ENCODE measurements at places on chromosomes 5 and 9.
A peak's percentile ranks its signal among the peaks of the same experiment; 100 is the strongest.

DNA sequence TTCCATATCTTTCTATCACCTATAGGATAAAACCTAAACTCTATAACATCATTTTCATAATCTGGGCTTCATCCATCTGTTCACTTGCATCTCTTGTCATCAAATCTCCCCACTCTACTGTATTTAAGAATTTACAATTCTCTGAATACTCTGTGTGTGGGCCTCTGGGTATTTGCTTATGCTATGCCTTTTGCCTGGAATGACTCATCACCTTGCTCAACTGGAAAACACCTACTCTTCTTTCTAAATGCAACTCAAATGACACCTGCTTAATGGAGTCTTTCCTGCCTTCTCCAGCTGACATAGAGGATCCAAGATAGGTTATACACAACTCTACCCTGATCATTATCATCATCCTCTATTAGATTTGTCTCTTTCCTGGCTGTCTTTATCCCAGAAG lies 421.7 kb downstream of the SPATA31D1 start:
- peak; percentile 13 for DNase-seq

GRCh38 chr5:666816-667498 lies 26.2 kb downstream of the TPPP start:
- no peak for DNase-seq

DNA sequence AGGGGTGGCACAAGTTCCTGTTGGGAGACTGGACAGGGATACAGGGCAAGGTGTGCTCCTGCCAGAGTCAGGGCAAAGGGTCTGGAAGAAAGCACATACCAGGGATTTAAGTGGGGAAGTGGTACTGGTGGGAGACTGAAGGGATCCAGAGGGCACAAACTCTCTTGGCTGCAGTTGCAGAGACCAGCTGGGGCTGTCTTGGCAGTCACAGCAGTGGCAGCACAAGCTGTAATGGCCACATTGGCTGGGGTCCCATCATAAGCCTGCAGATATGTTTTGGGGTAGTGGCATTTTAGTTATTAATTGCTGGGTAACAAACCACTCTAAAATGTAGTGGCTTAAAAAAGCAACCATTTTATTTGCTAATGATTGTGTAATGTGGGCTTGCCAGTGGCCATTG lies 492.2 kb downstream of the ENC1 start:
- DNase-seq, result no peak

DNA sequence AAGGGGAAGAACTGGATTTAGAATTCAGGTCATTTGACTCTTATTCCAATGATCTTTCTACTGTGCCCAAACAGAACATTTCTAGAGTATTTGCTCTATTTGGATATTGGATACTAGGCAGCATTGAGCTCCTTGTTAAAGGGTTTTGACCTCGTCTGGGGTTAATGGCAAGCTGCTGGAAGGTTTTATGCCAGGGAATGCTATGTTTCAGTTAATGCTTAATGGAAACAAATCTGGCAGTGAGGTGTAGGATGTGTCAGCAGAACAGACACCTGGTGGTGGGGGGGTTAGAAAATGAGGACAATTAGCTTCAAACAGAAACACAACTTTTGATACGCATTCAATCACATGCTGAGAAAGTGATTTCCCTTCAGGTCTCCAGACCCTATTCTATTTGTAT lies 51.5 kb downstream of the AGXT2 start:
- DNase-seq, result no peak

DNA sequence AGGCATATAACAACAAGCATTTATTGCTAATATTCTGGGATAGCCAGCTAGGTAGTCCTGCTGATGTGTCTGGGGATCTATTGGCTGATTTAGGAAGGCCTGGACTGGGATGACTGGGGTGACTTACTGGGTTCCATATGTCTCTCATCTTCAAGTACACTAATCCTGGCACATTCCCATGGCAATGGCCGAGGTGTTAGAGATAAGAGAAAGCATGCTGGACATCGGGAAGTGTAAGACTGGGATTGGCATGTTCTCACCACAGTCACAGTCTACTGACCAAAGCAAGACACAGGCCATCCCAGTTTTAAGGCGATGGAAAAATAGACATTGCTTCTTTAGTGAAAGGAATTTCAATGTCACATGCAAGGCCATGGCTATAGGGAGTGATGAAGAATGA lies 29.7 kb downstream of the F2R start:
- no peak for DNase-seq

DNA sequence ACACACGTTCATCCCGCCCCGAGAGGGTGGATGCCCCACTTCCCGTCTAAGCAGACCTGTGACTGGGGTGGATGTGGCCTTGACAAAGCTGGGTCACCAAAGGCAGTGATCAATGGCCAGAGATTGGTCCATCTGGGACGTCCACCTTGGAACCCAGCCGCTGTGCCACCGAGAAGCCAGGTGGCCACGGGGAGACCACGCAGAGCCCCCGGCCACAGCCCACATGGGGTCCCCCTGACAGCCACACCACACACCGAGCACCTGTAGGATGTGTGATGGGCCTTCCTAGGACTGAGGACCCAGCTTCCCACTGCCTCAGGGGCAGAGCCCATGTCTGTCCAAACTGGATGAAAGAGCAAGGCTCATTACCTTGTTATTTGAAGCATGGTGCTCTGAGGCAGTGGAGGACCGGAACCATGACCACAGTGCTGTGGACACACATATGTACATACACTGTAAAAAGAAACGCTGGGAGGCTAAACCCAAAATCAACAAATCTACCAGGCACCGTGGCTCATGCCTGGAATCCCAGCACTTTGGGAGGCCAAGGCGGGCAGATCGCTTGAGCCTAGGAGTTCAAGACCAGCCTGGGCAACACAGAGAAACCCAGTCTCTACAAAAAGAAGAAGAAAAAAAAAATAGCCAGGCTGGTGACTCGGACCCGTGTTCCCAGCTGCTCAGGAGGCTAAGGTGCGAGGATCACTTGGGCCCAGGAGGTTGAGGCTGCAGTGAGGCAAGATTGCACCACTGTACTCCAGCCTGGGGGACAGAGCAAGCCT lies 50.1 kb downstream of the MRPL36 start:
- DNase-seq, result no peak

DNA sequence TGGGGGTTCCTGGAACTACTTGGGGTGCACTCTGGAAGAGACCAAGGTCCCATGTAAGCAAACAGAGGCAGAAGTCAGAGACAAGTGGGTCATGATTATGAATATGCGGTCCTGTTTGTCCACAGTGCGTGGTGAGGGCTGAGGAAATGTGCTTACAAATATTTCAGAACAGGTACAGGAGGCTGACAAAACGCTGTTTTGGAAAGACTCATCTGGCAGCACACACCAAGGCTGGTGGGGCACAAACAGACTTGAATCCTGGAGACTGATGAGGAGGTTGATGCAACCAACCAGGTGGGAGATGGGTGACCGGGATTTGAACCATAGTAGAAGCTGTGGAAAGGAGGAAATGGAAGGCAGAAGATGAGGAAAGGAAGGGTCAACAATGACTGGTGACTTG lies 83.8 kb downstream of the ADRB2 start:
- DNase-seq, result no peak

DNA sequence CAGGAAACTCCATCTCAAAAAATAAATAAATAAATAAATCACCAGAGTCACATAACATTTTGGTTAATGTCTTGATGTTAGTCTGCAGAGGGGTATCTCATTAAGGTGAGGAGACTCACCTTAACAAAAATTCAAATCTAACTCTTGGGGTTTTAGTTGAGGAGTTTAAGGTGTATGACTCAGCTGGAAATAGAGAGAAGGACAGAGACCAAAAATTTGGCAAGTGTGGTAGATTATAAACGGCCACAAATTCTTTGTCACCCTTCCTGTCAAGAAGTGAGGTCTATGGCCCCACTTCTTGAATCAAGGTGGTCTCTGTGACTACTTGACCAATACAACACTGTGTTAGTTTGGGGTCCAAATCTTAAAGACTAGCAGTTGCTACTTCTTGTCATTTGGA lies 60.8 kb downstream of the TTC39B start:
- DNase-seq, result no peak

GRCh38 chr9:105251733-105252404 lies 7.4 kb downstream of the SLC44A1 start:
- no peak for DNase-seq

- DNase-seq, result no peak
These were observed 133.5 kb upstream of the DAP start for GRCh38 chr5:10894445-10895054.

DNA sequence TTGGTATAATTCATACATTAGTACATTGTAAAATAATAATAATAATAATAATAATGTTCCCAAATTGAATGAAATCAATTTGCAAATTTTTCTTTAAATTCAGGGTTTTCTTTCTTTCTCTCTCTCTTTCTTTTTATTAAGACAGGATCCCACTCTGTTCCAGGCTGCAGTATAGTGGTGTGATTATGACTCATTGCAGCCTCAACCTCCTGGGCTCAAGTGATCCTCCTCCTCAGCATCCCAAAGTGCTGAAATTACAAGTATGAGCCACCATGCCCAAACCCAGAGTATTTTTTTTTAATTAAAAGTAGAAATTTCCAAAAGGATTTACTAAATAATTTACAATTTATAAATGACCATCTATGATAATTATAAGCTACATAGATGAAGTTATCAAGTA lies 117.7 kb downstream of the HOMER1 start:
- no peak for DNase-seq

DNA sequence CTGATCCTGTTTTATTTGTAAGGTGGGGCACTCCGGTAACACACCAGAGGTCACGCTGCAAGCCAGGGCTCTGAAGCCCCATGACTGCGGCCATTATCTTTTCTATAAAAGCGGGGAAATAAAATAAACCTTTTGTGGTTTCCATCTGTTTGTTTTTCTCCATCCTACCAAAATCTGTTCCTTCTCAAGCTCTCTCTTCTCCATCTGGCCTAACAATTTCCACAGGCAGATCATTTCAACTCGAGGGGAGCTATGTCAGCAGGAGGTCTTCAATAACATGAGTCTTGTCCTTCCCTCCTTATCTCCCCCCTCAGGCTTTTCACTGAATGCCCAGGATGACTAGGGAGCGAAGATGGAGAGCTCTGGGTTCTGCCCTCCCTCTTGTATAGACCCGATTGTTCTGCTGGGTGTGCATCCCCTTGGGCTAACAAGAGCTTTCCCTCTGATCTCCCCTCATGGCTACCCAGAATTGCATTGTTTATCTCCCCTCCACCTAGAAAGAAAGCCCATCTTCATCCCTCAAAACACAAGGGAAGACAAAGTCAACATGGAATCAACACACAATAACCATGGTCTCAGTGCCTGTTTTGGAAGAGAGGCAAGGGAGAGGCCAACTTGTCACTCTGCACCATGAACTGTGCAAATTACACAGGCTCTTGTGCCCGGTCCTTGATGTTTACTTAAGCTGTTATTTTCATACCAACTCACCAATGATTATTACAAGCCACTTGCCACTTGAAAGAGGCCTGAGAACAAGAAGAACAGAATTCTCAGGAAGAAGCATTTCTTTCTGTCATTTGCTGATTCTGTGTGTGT lies 187.8 kb downstream of the FANCC start:
- DNase-seq, result no peak

DNA sequence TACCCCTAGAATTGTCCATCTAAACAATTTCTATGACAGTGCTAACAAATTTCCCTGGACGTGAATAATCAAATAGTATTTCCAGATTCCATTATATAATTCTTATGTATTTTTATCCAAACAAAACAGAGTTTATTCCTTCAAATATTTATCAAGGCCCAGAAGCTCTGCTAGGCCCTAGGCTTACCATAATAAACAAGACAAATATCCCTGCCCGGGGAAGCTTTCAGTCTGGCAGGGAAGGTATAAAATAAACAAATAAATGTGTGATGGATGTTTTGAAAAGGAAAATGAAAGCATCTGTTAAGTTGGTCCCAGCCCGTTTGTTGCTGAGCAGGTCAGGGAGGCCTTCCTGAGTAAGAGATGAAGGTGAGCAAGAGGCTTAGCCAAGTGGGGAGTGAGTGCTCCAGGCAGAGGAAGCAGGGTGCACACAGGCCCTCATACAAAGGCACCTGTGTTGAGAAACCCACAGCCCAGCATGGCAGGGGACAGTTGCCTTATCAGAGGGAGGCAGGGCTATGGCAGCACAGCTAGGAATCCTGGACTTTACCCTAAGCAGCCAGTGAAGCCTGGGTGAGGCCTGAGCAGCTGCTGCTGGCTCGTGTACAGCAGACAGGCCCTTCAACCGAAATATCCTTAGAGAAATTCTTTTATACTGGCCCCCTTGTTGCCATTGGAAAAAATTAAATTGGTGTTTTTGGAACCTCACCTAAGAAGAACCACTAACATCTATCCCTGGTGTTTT lies 7.7 kb upstream of the SLC35D2 start:
- peak; percentile 24 for DNase-seq

- DNase-seq, result no peak
These were observed 14.2 kb upstream of the GFPT2 start for GRCh38 chr5:180367300-180367699.

DNA sequence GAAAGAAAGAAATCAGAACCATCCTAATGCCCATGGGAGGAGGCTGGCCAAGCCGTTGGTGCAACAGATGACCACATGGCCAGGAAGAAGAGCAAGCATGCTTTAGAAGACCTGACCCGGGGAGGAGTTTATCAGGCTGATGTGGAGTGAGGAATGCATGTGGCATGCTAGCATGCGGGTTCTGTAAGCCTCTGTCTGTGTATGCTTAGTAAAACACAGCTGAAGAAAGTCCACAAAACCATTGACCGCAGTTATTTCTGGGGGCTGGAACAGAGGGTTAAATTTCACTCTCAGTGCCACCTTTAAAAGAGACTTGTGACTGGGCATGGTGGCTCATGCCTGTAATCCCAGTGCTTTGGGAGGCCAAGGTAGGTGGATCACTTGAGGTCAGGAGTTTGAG lies 19.1 kb downstream of the GFI1B start:
- DNase-seq, result peak; percentile 57

GRCh38 chr5:162139190-162139589 lies 71.6 kb downstream of the GABRG2 start:
- DNase-seq, result no peak

DNA sequence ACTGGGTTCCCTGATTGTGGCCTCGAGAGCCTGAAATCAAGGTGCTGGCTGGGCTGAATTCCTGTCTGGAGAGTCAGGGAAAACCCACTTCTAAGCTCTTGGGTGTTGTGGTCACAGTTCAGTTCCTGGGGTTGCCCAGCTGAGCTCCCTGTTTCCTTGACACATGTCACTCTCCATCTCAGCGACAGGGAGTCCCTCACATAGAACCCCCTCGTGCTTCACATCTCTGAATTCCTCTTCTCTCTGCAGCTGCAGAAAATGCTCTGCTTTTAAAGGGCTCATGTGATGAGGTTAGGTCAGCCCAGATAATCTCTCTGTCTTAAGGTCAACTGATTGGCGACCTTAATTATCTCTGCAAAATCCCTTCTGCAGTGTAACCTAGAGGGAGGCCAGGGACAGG lies 53.5 kb upstream of the NFIL3 start:
- DNase-seq, result no peak

DNA sequence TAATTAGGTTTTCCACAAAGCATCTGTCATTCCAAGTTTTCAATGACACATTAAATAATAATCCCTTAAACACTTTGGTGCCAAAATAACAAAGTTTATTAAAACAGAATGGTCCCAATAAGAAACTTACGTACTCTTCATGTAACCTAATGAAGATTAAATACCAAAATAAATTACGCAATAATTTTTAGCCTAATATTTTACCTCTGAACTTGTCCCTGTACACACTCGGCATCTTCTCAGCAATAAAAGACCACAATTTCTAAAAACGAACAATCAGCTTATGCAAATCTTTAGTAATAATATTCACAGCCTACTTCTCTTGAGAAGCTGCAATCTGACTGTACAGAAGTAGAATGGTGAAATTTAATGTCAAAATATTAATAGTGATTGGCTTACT lies 163.6 kb downstream of the ZDHHC21 start:
- DNase-seq, result no peak
